GM12878 (cell line): ENCODE measurements at places on chromosomes 1 and 21.

- no peak for DNase-seq
Observed at GRCh38 chr1:205669341-205670149, 10.8 kb downstream of the SLC45A3 start.

DNA sequence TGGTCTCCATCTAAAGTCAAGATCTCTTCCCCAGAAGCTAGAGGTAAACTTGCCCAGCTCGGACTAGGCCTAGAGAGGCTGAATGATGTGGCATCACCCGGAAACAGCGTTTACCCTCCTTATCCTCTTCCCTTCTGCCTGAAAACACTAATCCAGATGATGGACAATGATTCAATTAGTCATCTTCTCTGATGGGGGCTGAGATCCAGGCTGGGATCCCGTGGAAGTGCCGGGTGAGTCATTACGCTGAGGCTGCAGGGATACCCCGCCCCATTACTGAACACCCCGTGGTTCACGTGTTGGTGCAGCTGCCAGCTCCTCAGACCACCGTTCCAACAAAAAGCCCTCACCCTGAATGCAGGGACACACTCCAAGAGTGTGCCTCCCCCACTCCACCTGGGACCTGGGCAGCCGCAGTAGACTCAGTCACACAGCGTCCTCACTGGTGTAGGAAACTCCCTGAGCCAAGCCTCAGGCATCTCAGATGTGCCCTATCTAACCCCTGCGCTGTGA, 2.0 kb downstream of the S100A6 start:
- DNase-seq = no peak

DNA sequence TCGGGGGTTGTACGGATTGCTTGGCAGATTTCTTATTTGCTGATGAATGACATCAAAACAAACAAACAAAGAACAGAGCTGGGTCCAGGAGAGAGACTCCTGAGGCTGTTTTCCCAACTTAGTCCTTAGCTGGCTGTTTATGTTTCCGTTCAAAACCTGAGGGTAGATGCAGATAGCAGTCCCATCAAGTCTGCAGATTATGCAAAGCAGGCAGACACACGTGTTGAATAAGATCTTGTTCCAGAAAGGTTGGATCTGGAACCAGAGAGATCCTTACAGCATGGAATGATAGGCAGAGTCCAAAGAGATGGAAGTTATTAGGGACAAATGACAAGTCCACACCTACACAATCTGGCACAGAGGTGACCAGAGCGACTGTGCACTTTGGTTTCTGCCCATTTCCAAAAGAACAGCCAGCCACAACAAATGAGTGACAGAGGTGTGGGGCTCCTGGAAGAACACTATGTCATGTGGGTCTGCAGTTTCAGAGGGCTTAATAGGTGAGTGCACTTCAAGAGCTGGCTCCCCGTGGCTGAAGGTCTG, 65.5 kb downstream of the MAN1C1 start:
- DNase-seq = no peak

GRCh38 chr21:41640748-41641509, 125.9 kb downstream of the RIPK4 start:
- no peak for DNase-seq

- no peak for DNase-seq
Observed at GRCh38 chr1:215219372-215219771, 136.8 kb downstream of the KCNK2 start.

DNA sequence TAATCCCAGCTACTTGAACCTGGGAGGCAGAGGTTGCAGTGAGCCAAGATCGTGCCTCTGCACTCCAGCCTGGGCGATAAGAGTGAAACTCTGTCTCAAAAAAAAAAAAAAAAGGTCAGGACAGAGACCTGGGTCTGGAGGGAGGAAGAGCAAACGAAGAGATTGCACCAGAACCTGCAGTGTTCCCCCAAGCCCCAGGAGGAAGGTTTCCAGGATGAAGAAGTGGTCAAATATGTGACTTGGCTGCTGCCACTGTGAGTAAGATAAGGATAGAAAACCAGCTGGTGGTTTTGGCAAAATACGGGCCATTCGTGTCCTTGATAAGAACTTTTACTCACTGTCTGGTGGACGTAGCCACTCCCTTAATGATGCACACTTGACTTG, 42.2 kb downstream of the CLDN14 start:
- DNase-seq = no peak

- no peak for DNase-seq
Observed at GRCh38 chr1:16244650-16245285, 7.8 kb upstream of the CPLANE2 start.

- DNase-seq = no peak
Observed at GRCh38 chr1:227424953-227425352, 106.7 kb upstream of the CDC42BPA start.

DNA sequence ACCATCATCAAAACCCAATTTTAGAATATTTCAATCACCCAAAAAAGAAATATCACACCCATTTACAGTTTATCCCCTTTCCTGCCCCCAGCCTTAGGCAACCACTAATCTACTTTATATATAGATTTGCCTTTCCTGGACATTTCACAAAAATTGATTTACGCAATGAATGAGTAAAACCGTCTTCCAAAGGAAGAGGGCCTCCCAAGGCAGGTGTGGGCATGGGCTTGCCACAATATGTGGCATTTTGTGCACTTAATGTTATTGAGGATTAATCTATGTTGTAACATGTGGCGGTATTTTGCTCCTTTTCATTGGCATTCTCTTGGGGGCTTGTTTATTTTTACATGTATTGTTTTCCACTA, 11.8 kb upstream of the BMP8B start:
- no peak for DNase-seq

DNA sequence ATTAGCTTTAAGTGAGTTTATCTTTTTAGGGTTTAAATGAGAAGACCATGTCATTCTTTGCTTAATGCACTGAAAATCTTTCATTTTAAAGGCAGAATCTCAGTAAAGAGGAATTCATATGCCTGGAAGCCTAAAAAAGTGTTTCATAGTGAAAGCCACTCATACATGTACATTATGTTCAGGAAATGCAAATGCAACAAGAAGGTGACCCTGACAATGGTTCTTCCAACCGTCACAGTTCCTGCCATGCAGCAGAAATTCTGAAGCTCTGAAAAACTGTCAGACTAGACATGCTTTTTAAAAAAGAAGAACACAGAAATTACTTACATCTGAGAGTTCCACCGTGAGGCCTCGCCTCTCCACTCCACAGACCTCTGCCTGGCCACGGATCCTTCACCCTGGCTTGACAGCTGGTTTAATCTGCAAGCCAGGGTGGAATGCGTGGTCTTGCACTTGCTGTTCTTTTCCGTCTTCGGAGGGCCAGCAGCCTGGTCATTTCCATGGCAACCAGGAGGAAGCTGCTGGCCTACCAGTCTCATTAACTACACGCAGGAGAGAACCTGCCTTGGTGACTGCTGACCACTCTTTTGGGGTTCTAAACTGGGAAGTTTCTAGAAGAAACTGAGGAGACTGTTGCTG, 41.8 kb upstream of the PAXBP1 start:
- no peak for DNase-seq
